ENCODE measurements at places on chromosomes 4 and X.

DNA sequence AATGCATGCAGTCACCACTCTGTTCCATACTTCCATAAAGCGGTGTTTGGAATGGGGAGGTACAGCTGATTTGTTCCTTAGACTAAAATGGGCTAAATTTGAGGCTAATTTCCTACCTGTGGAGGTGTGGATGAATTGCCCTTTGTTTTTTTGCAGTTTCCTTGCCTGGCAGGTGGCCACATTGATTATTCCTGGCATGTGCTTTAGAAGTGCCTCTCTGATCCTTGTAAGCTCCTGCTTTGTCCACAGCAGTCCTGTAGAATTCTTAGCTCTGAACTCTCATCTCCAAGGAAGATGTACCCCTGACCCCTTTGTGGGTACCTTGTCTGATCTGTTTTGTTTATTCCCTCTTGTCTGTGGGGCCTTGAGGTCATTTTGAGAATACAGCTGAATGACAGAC lies 136.8 kb downstream of the ADGRL3 start:
- no peak for DNase-seq

GRCh38 chr4:7186031-7186430 lies 6.3 kb upstream of the SORCS2 start:
- DNase-seq: no peak

GRCh38 chr4:152340818-152341217 lies 195.1 kb downstream of the FBXW7 start:
- no peak for DNase-seq

DNA sequence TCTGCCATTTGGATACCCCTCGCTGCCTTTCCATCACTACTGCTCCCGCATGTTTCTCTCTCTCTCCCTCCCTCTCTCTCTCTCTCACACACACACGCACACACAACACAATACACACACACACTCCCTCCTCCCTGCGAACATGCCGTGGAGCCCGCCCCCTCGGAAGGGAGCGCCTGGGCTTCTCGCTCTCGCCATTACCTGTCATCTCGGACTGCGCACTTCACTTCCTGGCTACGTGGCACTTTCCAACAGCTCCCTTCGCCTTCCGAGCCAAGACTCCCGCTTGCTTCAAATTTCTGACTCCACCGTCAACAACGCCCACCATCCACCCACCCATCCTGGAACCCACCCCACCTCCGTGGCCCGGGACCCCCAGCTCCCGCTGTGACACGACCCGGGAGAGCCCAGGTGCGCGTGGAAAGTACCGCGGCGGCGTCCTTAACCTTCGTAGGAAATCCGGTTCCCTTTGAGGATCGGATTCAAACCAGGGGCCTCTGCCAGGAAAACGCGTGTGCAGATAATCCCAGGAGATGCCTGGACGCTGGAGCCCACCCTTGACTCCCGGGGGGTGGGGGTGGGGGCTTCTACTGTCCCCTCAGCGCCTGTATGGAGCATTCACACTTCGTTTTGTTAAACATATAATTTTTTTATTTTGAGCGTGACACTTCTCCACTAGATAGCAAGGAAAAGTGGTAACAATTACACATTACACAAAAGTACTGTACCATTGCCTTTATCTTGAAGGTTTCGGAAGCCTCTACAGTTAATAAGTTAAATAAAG lies 12.5 kb downstream of the ARX start:
- DNase-seq: no peak

DNA sequence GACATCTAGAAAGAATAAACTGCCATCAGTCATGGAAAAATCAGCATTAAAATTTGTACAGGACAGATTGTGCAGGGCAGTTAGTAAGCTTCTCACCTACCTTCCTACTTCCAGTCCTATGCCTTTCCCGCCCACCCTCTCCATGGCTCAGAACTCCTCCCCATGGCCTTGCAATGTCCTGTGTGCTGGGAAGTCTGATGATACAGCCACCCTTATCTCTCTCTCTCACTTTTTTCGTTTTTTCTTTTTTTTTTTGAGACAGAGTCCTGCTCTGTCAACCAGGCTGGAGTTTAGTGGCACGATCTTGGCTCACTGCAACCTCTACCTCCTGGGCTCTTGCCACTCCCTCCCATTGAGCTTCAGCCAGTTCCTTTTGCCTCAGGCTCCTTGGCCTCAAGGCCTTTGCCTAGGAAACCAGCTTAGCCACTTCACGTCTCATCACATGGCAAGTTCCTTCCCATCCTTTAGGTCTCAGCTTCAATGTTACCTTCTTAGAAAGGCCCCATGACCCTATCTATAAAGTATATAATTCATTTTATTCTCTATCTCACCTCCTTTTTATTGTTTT lies 259.7 kb downstream of the NKX6-1 start:
- DNase-seq: no peak

DNA sequence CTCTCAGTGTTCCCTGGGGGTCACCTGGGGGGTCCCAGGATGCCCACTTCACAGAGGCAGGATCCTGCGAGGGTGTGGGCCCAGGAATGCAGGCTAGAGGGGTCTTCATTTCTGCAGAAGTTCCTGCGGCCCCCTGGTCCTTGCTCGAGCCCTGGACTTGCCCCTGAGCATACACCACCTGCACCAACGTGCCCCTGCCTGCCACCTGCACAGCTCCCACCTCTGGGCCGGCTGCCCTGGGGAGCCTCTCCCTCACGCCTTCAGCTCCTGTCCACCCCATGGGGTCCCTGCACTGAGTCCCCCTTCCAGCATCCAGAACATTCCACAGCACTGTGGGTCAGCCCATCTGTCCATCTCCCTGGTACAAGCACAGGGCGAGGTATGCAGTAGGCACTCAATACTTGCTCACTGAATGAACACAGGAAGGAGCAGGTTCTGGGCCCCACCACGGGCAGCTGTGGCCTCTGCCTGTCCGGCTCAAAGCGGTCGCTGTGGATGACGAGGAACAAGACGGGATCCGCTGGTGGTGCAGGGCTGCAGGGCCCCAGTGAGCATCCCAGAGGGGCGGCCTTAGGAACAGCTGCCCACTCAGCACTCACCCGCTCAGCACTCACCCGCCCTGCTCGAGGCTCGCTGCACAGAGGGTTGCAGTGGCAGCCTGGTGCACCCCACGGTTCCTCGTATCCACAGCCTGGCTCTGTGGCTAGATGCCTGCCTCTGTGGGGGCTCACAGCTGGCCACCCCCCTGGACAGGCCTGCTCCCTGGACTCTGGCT lies 70.5 kb upstream of the MXD4 start:
- no peak for DNase-seq

DNA sequence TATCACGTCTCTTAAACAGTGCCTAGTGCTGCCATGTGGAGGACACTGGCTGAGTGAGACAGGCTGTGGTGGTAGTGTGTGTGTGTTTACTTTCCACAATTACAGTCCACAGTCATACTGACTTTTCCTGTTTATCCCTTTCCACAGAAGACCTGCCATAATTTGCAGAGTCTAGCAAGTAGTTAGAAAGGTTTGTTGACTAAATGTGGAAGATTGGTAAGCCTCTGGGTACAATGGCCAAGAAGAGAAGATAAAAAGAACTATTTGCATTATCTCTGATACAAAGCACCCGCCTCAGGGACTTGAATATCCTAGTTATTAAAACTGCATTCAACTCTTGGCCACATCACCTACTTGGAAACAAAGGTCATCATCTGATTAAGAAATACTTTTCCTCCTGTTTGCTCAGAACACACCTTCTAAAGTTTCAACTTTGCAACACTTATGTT lies 89.1 kb downstream of the FAM13A start:
- no peak for DNase-seq

DNA sequence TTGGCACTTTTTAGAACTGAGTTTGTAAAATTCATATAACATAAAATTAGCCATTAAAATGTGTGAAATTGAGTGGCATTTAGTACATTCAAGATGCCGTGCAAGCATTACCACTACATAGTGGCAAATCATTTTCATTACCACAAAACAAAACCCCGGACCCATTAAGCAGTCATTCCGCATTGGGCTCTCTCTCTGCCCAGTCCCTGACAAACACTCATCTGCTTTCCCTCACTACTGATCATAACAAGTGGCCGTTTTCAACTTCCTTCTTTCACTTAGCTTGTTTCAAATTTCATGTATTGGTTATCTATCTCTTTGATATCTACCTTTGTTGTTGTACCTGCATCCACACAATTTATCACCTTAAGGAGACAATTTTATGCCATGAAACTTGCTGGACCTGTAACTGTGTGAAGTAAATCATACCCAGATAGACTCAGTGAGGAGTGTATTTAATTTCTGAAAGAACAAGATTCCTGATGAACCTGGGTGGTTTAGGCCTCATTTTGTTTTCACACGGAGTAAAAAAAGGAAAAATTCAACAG lies 202.1 kb downstream of the OR13H1 start:
- DNase-seq: no peak

DNA sequence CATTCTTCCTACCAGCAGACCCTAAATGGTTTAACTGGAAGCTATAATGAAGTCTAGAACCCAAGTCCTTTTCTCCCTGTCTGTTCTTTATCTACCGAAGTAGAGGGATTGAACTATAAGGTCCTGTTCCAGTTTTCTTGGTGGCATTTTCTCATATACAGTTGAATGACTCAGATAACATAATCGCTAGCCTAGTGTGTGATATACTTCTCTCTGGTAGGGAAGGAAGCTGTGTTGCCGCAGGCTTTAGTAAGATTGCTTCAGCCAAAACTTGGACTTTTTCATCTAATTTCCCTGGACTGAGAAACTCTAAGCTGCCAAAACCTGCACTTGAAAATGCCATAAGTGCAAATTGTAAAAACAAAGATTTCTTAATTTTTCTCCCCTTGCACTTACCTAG lies 123.4 kb downstream of the NWD2 start:
- no peak for DNase-seq

DNA sequence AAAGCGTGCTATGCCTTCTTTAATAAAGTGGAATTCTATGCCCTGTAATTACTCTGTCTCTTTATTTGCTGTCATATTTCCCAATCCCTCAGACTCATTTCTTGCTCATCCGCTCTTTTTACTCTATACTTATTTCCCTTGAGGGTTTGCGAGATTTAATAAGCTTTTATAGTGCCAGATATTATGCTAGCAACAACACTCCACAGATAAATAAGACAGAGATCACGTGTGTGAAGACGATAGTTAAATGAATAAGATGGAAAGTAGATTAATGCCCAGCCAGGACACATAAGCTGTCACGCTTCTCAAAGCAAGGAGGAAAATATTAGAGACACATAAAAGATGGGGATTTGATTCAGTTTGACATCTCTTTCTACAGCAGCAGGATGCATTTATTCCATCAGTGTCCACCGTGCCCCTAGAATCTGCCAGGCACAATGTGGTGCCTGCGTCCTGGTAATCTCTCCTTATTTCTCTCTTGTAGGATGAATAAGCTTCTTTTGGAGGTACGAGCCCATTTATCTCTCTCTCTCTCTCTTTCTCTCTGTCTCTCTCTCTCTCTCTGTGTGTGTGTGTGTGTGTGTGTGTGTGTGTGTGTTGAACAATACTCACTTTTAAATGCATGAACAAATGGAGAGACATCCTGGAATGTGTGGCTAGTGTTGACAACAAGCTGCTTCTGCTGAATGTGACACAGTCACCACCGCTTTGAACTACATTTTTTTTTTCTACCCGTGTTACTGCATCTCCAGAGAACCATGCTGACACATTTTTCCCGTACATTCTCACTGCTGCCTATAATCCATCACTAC lies 48.2 kb downstream of the TMEM156 start:
- DNase-seq: no peak

DNA sequence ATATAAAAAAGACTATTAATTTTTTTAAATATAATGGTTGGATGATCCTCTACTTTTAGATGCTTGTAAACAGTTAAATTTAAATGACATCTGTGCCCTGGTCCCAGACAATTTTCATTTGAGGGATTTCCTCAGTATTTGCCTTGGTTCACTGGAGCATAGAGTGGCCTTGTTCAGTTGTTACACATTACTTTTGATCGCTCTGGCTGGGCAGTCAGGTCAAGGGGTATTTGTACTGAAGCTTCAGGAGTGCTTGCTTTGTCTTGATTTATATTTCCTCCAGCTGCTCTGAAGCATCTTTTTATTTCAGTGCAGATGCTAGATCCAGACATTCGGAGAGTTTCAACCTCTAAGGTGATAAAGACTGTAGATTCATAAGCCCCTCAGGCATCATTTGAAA lies 50.0 kb downstream of the COMMD8 start:
- no peak for DNase-seq

- DNase-seq: no peak
Observed at GRCh38 chr4:145528601-145529000, 46.9 kb downstream of the SMAD1 start.

Measured in stimulated activated CD4-positive, alpha-beta T cell treated with anti-CD3 and anti-CD28 coated beads, Interleukin-4, amount 100 ng/mL, for 1 hour (primary cell).